ENCODE measurements at places on chromosomes 2 and 18. TPM values are rescaled to one million over a fixed set of nuclear protein-coding genes. Genes with fewer than 3 reads are reported as not detected.

DNA sequence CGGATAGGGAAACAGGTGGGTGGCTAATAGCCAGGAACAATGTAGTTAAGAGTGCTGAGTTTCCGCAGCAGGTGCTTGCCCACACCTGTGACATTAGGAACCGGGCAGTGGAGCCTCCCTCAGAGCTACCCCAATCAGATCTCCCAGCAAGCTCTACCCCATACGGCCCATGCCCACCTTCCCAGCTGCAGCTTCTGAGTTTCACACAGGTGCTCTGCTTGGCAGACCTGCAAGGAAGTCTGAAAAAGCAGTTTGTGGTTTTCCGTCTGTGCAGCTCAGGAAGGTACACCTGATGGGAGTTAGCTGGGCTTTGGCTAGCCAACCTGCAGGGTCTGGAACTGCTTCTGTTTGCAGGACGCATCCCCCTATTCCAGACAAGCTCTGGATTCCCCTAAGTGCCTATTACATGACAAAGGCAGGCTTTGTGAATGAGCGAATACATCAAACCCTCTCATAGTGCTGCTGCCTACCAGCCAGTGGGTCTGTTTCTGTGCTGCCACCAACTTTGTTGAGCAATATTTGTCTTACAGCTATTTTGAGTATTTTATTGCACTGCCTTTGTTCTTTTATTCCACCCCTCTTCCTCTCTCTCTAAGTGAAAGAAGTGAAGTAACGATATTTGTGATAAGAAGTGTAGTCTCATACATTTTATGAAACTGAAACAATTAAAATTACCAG is 24.7 kb upstream of the CEP68 start:
- no peak for DNase-seq

DNA sequence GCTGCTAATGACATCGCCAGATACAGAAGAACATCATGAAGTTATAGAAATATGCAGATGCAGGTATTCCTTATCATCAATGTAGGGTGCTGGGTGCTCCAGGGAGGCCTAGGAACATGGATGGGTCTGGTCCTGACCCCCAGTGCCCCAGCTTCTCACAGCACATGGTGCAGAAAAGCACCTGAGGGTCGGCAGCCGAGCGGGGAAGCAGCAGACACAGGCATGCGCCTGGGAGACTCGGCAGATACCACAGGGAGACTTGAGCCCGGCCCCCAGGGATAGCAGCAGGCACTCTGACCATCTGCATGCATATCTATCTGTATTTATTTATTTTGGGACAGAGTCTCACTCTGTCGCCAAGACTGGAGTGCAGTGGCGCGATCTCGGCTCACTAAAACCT is 43.2 kb downstream of the TMEM18 start:
- DNase-seq = no peak

GRCh38 chr2:128911276-128911675 is 592.6 kb upstream of the HS6ST1 start:
- no peak for DNase-seq

- DNase-seq = no peak
Observed at GRCh38 chr2:8003462-8004075, 678.3 kb upstream of the ID2 start.

GRCh38 chr18:70069965-70070364 is 122.3 kb upstream of the CD226 start:
- no peak for DNase-seq

- no peak for DNase-seq
Observed at GRCh38 chr2:46816846-46817726, 98.5 kb downstream of the MCFD2 start.

- DNase-seq = no peak
Observed at GRCh38 chr2:241584436-241584835, 25.9 kb downstream of the BOK start.

GRCh38 chr2:48127612-48128191 is 221.4 kb upstream of the FBXO11 start:
- no peak for DNase-seq

DNA sequence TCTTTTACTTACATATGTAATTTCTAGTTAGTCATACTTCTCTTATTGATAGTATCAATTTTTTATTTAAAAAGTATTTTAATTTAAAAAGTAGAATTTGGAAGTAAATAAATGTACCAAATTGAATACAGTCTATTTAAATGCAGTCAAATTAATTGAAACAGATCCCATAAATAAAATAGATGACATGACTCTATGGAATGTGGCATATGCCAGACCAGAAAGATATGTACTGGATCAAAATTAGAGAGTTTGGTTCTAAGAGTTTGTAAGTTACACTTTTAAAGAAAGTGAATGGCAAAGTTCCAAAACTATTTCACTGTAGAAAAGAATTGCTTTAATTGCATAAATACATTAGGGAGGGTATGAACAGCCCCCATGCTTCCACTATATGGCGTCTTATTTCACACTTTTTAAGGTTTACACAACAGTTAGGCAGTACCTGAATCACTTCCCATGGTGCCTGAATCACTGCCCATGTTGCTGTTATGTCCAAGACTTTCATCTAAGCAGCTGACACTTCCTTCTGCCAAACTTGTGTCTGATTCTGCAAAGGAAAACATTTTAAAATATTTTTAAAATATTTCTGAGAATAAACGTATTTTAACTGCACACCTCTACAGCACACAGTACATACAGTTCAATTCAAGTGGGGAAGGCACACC is 25.2 kb downstream of the IFIH1 start:
- DNase-seq = no peak

DNA sequence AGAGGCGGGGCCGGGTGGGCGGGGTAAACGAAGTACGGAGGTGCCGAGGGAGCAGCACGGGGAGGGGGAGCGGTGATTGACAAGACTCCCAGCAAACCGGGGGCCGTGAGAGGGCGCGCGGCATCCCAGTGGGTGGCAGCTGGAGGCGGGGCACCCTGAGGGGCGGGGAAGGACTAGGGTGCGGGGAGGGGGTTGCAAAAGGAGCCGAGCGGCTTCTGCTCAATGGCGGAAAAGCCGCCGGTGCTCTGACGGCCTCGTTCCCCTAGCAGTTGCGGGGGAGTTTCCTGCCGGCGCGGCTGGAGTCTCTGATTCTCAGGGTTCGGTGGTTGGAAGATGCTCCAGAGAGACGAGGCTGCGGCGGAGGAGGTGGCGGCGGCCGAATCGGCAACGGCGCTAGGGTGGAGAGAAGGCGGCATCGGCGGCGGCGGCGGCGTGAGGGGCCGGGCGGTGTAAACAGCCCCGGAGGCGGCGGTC is at the start of gene PPM1B:
PPM1B (plus strand) TSS at position 195 of the 474 bp plus-strand sequence. CDS start 32,325 bp downstream, outside the sequence.
- DNase-seq = peak; percentile 99

GRCh38 chr18:46761059-46761769 is 4.4 kb upstream of the ST8SIA5 start:
- no peak for DNase-seq

GRCh38 chr18:711310-711656 is 1.1 kb downstream of the ENOSF1 start:
- DNase-seq = no peak

DNA sequence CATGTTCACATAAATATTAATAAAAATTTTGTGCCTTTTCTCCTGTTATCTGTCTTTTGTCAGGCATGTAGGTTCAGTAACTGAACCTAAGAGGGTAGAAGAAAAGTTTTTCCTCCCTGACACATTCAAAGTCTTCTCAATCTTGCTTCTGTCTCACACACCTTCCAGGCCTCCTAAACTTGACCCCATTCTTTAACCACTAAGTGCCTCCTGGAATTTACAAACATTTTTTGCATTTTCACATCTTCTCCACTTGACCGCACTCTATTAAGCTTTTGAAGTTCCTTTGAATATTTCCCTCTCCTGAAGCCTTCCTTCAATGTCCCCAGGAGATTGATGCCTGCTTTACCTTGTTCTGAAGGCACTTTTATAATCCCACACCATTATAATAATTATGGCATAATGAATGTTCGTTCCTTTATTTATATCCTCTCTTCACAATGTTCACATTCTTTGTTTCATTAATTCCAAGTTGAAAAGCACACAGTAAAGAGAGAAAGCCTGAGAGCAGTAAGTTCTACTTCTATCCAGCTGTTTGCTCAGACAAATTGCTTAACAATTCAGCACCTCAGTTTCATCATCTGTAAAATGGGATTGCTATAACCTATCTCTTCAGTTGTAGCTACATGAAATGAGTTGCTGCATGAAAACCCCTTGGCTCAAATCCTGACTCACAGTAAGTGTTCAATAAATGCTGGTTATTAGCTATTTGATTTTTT is 184.8 kb upstream of the KLHL29 start:
- DNase-seq = no peak

- DNase-seq = no peak
Observed at GRCh38 chr2:129468879-129469278, 510.6 kb upstream of the RAB6C start.

The RIT2 gene
- not detected for total RNA-seq

The ANKRD36 gene
- 47.5 TPM for total RNA-seq

The OSR1 gene
- total RNA-seq = not detected

The COL6A3 gene
- total RNA-seq = 7.9 TPM

The STPG4 gene
- not detected for total RNA-seq

The ANKRD29 gene
- not detected for total RNA-seq

The C2orf78 gene
- not detected for total RNA-seq

The KIAA2012 gene
- total RNA-seq = not detected

Measured in activated T-helper 2 cell treated with anti-CD3 and anti-CD28 coated beads, Interferon-gamma antibody, Interleukin-2, Interleukin-4, amounts not matched to agents 10 μg/mL and 5 μg/mL and 100 μg/mL, durations not matched to agents 14 hours and 24 hours and 36 hours (primary cell).